H9 (cell line): ENCODE measurements at places on chromosomes 1 and 21.

DNA sequence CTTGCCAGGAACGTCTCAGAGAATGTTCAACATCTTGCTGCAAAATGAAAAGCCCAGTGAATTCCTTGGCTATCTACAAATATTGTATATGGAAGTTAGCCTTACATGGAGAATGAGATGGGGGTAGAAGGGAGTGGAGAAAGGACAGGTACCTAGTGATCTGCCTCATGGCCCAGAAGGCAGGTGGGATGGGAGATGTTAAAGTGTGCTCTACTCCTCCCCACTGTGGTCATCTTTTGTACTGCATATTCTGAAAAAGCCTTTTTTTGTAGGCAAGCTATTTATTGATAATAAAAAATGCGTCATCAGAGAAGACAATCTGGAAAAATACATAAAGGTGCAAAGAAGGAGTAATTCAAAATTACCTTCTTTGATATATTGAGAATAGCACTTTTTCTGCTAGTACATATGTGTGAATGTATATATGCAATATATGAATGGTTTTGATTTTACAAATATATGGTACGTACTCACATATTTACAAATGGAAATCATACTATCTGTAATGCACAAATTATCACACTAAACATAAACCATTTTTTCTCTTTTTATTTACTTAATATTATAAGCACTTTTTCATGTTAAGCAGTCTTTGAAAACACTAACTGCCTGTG is 19.1 kb upstream of the SLC5A9 start:
- no peak for DNase-seq

DNA sequence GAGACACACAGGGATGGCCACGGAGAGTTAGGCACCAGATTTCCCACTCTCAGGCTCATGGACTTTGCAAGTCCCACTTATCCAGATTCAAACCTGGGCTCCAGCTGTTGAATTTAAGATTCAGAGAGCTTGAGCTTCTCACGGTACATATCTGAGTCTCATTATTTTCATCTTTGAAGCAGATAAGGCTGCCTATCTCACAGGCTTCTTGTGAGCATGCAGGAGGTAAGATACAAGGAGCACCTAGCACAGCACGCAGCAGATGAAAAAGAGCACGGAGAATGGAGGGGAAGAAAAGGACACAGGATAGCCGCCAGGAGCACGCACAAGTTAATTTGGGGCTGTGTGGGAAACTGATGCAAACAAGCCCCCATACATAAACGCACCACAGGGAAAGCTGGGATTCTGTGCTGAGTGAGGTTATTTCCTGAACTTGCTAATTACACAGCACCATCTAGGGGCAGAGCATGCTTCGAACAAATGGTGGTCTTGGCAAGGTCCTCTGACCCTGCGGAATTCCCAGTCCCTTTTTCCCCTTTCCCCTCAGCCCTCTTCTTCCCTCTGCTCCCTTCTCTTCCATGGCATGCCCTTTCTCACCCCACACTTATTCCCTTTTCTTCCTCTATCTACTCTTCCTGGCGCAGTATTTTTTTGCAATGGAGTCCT is 134.7 kb upstream of the VANGL1 start:
- DNase-seq: peak; percentile 58

DNA sequence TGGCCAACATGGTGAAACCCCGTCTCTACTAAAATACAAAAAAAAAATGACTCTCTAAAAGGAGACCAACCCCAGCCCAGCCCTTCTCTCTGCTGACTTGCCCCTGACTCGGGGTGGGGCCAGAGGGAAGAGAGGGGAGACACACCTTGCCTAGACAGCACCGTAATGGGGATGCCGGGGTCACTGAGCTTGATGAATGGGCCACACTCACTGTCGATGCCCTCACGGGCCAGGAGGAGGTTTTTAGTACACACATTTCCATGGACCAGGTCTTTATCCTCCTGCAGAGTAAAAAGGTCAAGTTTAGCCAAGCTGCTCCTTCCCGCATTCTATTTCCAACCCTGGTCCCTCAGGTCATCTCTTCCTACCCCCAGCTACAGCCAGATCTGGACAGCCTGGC is 99.7 kb downstream of the RAVER2 start:
- no peak for DNase-seq

GRCh38 chr1:13456904-13457532 is 46.8 kb downstream of the PRAMEF20 start:
- no peak for DNase-seq

DNA sequence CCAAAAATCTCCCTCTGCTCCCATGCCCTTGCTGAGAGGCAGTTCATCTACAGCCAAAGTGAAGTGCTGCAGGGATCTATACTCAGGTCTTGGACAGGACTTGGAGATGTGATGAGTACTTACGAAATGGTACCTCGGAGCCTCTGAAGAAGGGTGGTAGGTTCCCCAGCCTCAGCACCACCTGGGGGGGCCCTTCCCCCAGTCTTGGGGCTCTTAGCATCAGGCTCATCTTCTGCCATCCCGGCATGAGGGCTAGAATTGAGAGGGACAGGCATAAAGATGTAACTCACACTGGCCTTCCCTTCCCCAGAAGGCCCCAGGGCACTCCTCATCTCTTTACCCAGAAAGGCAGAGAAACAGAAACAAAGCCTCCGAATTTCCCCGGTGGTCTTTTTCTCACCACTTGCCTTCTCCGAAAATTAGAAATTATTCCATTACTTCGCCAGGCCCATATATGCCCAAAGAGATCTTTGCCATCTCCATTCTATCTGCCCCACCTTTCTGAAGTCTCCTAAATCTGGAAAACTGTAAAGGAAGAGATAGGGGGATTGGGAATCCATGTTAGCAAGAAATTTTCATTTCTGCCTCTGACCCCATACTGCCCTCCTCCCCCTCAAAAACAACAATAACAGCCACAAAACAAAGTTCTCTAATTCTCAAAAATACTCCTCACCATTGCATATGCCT is 827 bp downstream of the RFX5 start:
- DNase-seq: no peak
